ENCODE measurements at places on chromosomes 3 and 15. TPM values are rescaled to one million over a fixed set of nuclear protein-coding genes. Genes with fewer than 3 reads are reported as not detected.

FBXW12 gene
- not detected for total RNA-seq

LTK gene
- under 0.01 TPM for total RNA-seq

CPNE4 gene
- total RNA-seq = not detected

NEO1 gene
- total RNA-seq = 0.09 TPM

SLC28A2 gene
- not detected for total RNA-seq

PCYT1A gene
- total RNA-seq = 108 TPM

TOPAZ1 gene
- not detected for total RNA-seq

MUSTN1 gene
- not detected for total RNA-seq

MESP2 gene
- total RNA-seq = 0.18 TPM

ZDHHC19 gene
- not detected for total RNA-seq

MAGI1 gene
- total RNA-seq = 44.2 TPM

MRPS11 gene
- 45.9 TPM for total RNA-seq

PPM1M gene
- 9.2 TPM for total RNA-seq

SPINT1 gene
- 0.56 TPM for total RNA-seq

XCR1 gene
- total RNA-seq = not detected

SIDT1 gene
- total RNA-seq = not detected

ISY1 gene
- total RNA-seq = 37.3 TPM

ALPK3 gene
- 10.2 TPM for total RNA-seq

SLTM gene
- total RNA-seq = 67.1 TPM

DUOX2 gene
- not detected for total RNA-seq

LRRK1 gene
- 16.9 TPM for total RNA-seq

C3orf85 gene
- total RNA-seq = not detected

GOLGA6D gene
- total RNA-seq = not detected

CLDN16 gene
- under 0.01 TPM for total RNA-seq

PXYLP1 gene
- 3.9 TPM for total RNA-seq

TM4SF4 gene
- not detected for total RNA-seq

GALNT15 gene
- 1.2 TPM for total RNA-seq

DZIP1L gene
- 15.2 TPM for total RNA-seq

SH3GL3 gene
- under 0.01 TPM for total RNA-seq

ASB14 gene
- not detected for total RNA-seq
